ENCODE measurements at places on chromosomes 3 and 15.

DNA sequence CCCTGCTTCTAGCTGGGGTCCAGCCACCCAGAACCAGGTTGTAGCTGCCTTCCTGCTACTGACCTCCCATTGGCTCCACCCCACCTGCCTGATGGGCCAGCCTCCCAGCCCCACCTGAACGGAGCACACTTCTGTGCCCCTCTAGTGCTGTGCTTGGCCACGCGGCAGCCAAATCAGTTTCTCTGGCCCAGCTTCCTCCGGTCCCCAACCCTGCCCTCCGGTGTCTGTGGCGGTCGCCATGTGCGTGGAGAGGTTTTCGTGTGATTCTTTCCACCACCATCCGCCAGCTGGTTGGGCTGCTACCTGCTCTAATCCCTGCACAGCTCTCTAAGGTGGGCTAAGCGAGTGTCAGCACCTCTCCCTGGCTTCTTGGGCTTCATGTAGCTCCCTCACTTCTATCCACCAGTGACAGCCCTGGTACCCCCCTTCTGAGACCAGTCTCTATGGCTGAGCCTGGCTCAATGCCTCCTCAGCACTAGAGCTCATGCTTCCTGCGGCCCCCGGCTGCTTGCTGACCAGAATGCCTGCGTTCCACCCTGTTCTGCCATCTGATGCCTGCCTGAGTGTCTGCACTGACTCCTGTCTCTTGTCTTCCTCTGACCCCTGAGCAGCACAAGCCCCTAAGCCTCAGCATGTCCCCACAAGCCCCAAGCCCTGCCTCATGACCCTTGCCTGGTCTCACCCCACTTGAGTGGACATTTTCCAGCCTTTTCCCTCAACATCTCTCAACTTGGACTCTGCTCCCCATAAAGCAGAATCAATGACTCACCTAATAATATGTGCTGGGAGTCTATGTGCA lies 23.2 kb upstream of the MAGEF1 start:
- no peaks in the 10 kb centered on the region for H3K36me3 ChIP-seq
- no peaks in the 10 kb centered on the region for H3K4me1 ChIP-seq
- H3K27me3 ChIP-seq = peaks cover 57% of the 10 kb centered on the region
- no peak overlapping the region for H3K27ac ChIP-seq
- H3K4me3 ChIP-seq = no peak overlapping the region

GRCh38 chr3:146339349-146339748 lies 88.4 kb upstream of the PLSCR4 start:
- DNase-seq = no peak
- no peaks in the 10 kb centered on the region for H3K36me3 ChIP-seq
- H3K4me1 ChIP-seq = no peaks in the 10 kb centered on the region

DNA sequence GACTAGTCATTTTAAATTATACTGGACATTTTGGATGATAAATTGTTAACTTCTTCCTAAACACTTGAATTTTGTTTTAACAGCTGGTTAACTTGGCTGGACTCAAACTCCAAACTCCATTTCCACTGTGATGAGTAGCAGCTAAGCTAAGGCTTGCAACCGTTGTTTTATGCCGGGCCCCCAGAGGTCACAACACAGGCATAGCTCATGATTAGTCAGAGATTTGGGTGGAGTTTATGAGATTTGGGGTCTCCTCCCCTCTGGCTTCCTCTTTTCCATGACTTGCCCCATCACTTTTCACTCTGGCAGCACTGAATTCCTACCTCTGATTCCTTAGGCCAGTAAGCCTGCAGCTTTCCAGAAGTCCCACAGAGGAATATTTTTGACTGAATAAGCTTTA lies 12.8 kb downstream of the THAP10 start:
- H3K4me1 ChIP-seq = no peaks in the 10 kb centered on the region
- no peaks in the 10 kb centered on the region for H3K36me3 ChIP-seq
- no peak overlapping the region for H3K27ac ChIP-seq
- H3K27me3 ChIP-seq = peaks cover 12% of the 10 kb centered on the region

GRCh38 chr3:82002491-82002890 lies 241.0 kb upstream of the GBE1 start:
- H3K27me3 ChIP-seq = no peaks in the 10 kb centered on the region
- no peaks in the 10 kb centered on the region for H3K4me1 ChIP-seq
- H3K4me3 ChIP-seq = no peak overlapping the region
- DNase-seq = no peak
- H3K27ac ChIP-seq = no peak overlapping the region

DNA sequence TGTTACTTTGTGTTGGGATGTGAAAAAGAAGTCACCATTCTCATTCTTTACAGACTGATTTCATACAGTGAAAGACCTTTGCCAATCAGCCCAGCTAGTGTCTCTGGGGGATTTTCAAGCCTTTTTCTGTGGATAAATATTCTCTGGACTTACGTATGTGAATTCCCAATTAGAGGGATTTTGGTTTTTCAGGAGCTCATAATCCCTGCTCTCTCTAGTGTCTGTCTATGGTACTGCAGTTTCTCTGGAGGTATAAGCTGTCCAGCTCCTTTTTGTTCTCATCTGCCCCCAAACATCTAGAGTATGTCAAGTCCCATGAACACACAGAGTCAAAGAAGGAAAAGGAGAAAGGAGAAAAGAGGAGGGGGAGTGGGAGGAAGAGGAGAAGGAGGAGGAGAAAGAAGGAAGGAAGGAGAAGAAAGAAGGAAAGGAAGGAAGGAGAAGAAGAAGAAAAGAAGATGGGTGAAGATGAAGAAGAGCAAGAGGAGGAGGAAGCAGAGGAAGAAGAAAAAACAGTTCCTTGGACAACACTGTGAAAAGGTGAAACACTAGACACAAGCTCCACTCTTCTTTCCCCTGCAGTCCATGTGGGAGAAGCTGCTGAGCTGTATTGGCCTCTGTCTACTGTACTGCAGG lies 218.6 kb downstream of the GREM1 start:
- no peak overlapping the region for H3K27ac ChIP-seq
- peaks cover 64% of the 10 kb centered on the region for H3K27me3 ChIP-seq
- H3K4me1 ChIP-seq = peaks cover 5% of the 10 kb centered on the region
- peaks cover 2% of the 10 kb centered on the region for H3K36me3 ChIP-seq
- DNase-seq = no peak

GRCh38 chr3:108485146-108485545 lies 25.2 kb downstream of the MYH15 start:
- no peak overlapping the region for H3K27ac ChIP-seq
- no peaks in the 10 kb centered on the region for H3K36me3 ChIP-seq
- no peak overlapping the region for H3K4me3 ChIP-seq
- no peak for DNase-seq

- H3K27ac ChIP-seq = no peak overlapping the region
- peaks cover 29% of the 10 kb centered on the region for H3K27me3 ChIP-seq
- no peaks in the 10 kb centered on the region for H3K36me3 ChIP-seq
- peaks cover 20% of the 10 kb centered on the region for H3K4me1 ChIP-seq
- H3K4me3 ChIP-seq = no peak overlapping the region
Measured at GRCh38 chr15:81163961-81164800, 30.1 kb downstream of the CFAP161 start.

GRCh38 chr3:182397164-182397563 lies 396.1 kb upstream of the ATP11B start:
- no peak for DNase-seq
- no peak overlapping the region for H3K27ac ChIP-seq
- no peaks in the 10 kb centered on the region for H3K27me3 ChIP-seq
- H3K36me3 ChIP-seq = no peaks in the 10 kb centered on the region
- no peaks in the 10 kb centered on the region for H3K4me1 ChIP-seq

- no peaks in the 10 kb centered on the region for H3K27me3 ChIP-seq
- peaks cover 25% of the 10 kb centered on the region for H3K4me1 ChIP-seq
- peak overlapping the region; percentile 100 for H3K27ac ChIP-seq
Measured at GRCh38 chr3:185935465-185936272, 2.1 kb downstream of the TRA2B start.

DNA sequence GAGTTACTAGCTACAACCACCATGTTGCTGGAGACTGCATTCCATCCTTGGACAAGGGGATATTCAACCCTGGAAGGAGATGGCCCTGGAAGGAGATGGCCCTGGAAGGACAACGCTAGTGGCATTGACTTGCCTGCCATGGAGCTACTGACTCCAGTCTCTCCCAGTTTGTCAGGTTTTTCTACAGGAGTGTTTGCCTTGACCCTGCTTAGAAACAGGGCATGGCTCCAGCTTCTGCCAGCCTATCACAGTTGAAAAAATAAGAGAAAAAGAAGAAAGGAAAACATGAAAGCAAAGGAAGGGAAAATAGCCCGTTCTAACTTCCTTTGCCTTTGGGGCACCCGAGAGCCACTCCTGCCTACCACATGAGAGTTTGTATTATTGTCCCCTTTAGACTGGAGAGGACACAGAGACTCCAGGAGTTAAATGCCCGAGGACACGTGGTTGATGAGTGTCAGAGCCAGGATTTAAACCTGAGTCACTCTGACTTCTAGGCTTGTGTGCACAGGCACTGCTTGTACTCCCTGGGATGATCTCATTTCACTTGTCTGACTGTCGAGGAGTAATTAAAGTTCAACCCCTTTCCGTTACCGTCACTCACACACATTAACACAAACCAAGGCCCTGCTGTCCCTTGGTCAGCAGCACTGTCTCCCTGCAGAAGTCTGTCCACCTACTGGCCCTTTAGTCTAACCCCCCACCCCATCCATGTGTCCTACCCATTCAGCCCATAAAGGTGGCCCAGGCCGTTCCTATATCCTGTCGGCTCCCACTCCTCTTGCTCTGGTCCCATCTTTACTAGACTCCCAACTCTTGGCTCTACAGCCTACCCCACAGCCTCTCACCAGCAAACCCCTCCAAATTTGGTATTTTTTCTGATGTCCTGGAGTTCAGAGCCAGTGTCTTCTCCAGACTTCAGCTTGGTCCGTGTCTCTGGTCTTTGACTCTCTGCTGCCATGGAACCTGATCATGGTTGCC lies 46.1 kb downstream of the C2CD4A start:
- DNase-seq = no peak
- H3K27ac ChIP-seq = no peak overlapping the region
- no peaks in the 10 kb centered on the region for H3K4me1 ChIP-seq

GRCh38 chr3:153158961-153159735 lies 2.9 kb upstream of the RAP2B start:
- peaks cover 7% of the 10 kb centered on the region for H3K4me1 ChIP-seq
- peaks cover 9% of the 10 kb centered on the region for H3K36me3 ChIP-seq
- no peak overlapping the region for H3K4me3 ChIP-seq
- H3K27me3 ChIP-seq = no peaks in the 10 kb centered on the region

- H3K4me3 ChIP-seq = no peak overlapping the region
- H3K27me3 ChIP-seq = peaks cover 6% of the 10 kb centered on the region
- peaks cover 3% of the 10 kb centered on the region for H3K4me1 ChIP-seq
- H3K27ac ChIP-seq = no peak overlapping the region
- no peak for DNase-seq
Measured at GRCh38 chr3:12766541-12766940, 7.5 kb upstream of the TMEM40 start.

DNA sequence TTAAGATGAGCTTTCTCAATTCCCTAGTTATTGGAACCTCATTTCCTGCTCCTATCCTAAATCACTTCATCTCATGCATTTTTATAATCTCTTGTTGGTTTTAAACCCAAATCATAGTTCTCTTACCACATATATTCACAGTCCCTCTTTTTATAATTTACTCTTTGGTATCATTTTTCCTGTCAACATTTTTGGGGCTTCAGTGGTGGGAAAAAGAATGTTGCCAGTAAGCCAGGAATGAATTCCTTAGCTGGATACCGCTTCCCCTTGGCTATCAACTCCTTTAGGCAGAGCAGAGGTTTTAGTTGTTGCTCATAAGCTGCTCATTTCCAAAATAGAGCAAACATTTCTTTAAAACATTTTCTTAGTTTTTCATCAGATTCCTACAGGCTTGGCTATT lies 112.3 kb downstream of the GALK2 start:
- H3K36me3 ChIP-seq = peaks cover 44% of the 10 kb centered on the region
- no peaks in the 10 kb centered on the region for H3K4me1 ChIP-seq
- no peaks in the 10 kb centered on the region for H3K27me3 ChIP-seq
- no peak overlapping the region for H3K27ac ChIP-seq
- no peak overlapping the region for H3K4me3 ChIP-seq
- DNase-seq = no peak

- no peak for DNase-seq
- no peaks in the 10 kb centered on the region for H3K27me3 ChIP-seq
- H3K36me3 ChIP-seq = no peaks in the 10 kb centered on the region
- H3K27ac ChIP-seq = no peak overlapping the region
- H3K4me3 ChIP-seq = no peak overlapping the region
- H3K4me1 ChIP-seq = no peaks in the 10 kb centered on the region
Measured at GRCh38 chr3:43097400-43098080, 8.3 kb downstream of the POMGNT2 start.

DNA sequence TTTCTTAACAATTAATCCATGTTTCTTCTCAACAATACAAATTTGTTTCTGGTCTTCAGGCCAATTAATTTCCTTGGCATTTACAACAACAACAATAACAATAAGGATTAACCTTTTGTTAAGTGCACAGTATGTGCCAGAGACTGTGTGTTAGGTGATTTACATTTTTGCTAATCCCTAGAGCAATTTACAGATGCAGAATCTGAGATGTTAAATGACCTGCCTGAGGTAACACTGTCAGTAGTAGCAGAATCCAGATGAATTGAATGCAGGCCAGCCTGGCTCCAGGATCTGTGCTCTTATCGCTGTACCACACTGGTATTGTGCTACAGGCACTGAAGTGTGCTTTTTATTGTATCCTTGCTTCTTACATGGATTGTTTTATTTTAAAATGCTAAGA lies 122.2 kb downstream of the MEIS2 start:
- no peaks in the 10 kb centered on the region for H3K27me3 ChIP-seq
- no peaks in the 10 kb centered on the region for H3K4me1 ChIP-seq
- no peaks in the 10 kb centered on the region for H3K36me3 ChIP-seq
- H3K4me3 ChIP-seq = no peak overlapping the region

DNA sequence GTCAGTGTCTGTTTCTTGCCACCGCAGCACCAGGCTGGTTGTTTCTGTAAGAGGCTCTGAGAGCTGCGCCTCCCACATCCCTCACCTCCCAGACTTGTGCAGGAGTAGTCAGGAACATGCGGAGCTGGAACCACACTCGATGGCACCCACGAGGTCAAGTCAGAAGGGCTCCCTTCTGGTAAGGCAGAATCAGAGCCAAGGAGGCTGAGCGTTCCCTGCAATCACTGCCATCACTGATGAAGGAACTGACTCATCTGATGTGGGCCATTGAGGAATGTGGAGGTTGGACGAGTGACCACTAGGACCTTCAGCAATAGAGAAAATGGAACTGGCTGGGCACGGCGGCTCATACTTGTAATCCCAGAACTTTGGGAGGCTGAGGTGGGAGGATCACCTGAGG lies 35.7 kb upstream of the BLM start:
- H3K4me1 ChIP-seq = peaks cover 11% of the 10 kb centered on the region
- no peak overlapping the region for H3K4me3 ChIP-seq
- H3K27ac ChIP-seq = no peak overlapping the region
- no peaks in the 10 kb centered on the region for H3K36me3 ChIP-seq

GRCh38 chr3:72272356-72272755 lies 487.4 kb upstream of the PROK2 start:
- peaks cover 8% of the 10 kb centered on the region for H3K36me3 ChIP-seq
- no peak overlapping the region for H3K27ac ChIP-seq
- no peaks in the 10 kb centered on the region for H3K27me3 ChIP-seq
- H3K4me3 ChIP-seq = no peak overlapping the region
- no peak for DNase-seq
- peaks cover 76% of the 10 kb centered on the region for H3K4me1 ChIP-seq
